Sigmoid colon (tissue), 7 donors: ENCODE measurements at places on chromosomes 6 and 20. TPM values are rescaled to one million over a fixed set of nuclear protein-coding genes. Genes with fewer than 3 reads are reported as not detected.

DNA sequence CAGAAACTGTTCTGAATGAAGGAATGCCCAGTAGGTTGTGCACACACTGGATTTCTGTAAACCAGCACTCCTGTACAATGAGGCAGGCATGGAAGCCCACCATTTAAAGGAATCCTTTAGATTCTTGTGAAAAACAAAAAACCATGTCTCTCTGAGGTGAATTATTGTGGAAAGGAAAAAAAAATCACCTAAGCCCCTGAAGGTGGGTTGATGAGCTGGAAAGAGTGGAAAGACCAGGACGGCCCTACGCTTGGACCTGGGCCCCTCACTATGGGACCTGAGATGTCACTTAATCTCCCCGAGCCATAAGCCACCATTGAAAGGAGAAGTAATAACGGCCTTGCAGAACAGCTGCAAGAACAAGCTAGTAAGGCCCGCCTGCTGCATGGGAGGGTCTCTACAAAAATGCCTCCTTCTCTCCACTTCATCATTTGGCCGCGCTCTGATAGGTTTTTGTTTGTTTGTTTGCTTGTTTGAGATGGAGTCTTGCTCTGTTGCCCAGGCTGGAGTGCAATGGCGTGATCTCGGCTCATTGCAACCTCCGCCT lies 68.8 kb downstream of the RAB44 start:
- H3K27ac ChIP-seq = no peak overlapping the region
- H3K27me3 ChIP-seq = no peaks in the 10 kb centered on the region
- DNase-seq = no peak
- no peak overlapping the region for H3K4me3 ChIP-seq
- H3K4me1 ChIP-seq = peaks cover 28% of the 10 kb centered on the region

- no peaks in the 10 kb centered on the region for H3K4me1 ChIP-seq
- H3K27ac ChIP-seq = no peak overlapping the region
- no peaks in the 10 kb centered on the region for H3K36me3 ChIP-seq
- no peak for DNase-seq
- H3K27me3 ChIP-seq = no peaks in the 10 kb centered on the region
- no peak overlapping the region for H3K4me3 ChIP-seq
Observed at GRCh38 chr6:113352831-113353230, 504.3 kb upstream of the MARCKS start.

DNA sequence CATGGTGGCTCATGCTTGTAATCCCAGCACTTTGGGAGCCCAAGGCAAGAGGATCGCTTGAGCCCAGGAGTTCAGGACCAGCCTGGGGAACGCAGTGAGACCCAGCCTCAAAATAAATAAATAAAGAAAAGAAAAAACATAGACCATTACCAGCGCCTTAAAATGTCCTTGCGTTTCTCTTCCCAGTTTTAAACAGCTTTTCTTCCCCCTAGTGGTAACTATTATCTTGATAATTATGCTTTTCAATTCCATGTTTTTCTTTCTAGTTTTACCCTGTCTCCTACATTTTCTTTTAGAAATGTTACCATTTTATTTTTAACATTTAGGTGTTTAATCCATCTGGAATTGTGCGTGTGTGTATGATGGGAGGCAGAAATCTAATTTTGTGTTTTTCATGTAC lies 24.4 kb downstream of the DNAH8 start:
- no peaks in the 10 kb centered on the region for H3K36me3 ChIP-seq
- H3K27ac ChIP-seq = no peak overlapping the region
- no peaks in the 10 kb centered on the region for H3K27me3 ChIP-seq
- H3K4me1 ChIP-seq = no peaks in the 10 kb centered on the region
- H3K4me3 ChIP-seq = no peak overlapping the region

DNA sequence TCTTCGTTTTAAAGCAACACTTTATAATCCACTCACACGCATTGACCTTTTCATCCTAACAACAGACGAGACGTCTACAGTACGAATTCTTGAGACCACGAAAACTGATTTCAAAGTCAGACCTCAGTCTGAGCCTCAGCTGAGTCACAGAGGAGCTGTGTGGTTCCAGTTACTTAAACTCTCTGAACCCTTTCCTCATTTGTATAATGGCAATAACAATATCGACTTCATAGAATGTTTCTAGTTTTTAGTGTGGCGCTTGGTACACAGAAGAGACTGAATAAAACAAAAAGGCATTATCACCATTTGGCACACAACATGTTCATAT lies 236.9 kb downstream of the ATXN1 start:
- DNase-seq = no peak
- H3K27me3 ChIP-seq = no peaks in the 10 kb centered on the region
- no peaks in the 10 kb centered on the region for H3K36me3 ChIP-seq
- peaks cover 10% of the 10 kb centered on the region for H3K4me1 ChIP-seq
- H3K27ac ChIP-seq = no peak overlapping the region
- H3K4me3 ChIP-seq = no peak overlapping the region

DNA sequence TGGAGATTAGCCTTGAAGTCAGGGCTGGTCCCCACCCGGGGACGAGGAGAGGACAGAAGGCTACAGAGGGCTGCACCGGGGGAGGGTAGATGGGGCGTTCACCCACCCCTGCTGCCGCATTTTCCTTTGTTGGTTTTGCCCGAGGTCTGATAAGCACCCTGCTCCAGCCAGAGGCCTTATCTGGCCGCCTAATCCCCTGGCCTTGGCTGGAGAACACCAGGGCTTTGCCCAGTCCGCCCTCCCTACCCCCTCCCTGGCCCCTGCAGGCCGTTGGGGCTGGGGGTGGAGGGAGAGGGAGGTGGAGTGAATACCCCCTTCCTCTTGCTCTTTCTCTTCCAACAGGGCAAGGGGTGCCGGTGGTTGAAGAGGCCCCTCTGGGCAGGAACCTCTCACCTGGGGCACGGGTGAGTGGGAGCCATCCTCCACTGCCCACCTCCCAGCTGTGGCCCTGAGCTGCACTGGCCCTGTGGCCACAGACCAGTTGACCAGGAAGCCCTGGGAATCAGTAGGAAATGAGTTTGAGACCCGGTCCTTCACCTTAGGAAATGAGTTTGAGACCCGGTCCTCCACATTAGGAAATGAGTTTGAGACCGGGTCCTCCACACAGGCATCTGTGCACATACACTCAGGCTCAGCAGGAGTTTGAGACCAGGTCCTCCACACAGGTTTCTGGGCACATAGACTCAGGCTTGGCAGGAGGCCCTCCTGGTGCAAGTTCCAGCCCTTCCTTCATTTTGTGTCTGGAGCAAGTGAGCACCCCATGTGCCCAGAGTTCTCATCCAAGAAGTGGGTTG lies 12.0 kb upstream of the GATA5 start:
- H3K4me3 ChIP-seq = no peak overlapping the region
- peaks cover 7% of the 10 kb centered on the region for H3K27me3 ChIP-seq
- no peak overlapping the region for H3K27ac ChIP-seq
- H3K36me3 ChIP-seq = no peaks in the 10 kb centered on the region
- no peaks in the 10 kb centered on the region for H3K4me1 ChIP-seq

DNA sequence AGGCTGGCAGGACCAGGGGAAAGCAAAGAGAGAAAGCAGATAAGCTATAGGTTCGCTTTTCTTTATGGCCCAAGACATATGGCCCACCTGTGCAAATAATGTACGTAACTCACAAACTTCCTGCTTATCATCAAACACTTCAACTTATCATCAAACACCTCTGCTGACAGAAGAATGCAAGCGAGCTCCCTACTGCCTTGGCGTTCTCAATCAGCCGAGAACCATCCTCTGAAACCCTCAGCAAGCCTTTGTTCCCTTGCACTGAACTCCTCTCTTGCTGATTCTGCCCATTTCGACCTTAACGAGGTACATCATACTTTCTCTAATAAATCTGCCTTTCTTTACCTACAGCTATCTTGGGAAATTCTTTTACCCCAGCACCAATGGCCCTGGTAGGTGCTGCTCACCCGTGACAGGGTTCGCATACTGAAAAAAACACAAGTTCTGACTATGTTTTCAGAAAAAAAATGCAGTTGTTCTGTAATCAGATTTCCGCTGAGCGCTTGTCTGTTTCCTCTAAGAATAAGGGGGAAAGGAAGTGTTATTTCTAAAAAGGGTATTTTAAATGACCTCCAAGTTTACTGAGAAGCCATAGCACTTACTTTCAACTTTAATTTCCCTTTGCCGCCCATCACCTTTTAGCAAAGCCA lies 28.3 kb downstream of the SERPINB6 start:
- H3K27me3 ChIP-seq = no peaks in the 10 kb centered on the region
- no peak overlapping the region for H3K4me3 ChIP-seq
- H3K4me1 ChIP-seq = no peaks in the 10 kb centered on the region
- DNase-seq = no peak
- peaks cover 4% of the 10 kb centered on the region for H3K36me3 ChIP-seq
- peak overlapping the region; percentile 18 for H3K27ac ChIP-seq

- H3K4me3 ChIP-seq = no peak overlapping the region
- H3K36me3 ChIP-seq = no peaks in the 10 kb centered on the region
- no peaks in the 10 kb centered on the region for H3K4me1 ChIP-seq
- no peaks in the 10 kb centered on the region for H3K27me3 ChIP-seq
Observed at GRCh38 chr6:54053881-54054391, 57.3 kb upstream of the MLIP start.

DNA sequence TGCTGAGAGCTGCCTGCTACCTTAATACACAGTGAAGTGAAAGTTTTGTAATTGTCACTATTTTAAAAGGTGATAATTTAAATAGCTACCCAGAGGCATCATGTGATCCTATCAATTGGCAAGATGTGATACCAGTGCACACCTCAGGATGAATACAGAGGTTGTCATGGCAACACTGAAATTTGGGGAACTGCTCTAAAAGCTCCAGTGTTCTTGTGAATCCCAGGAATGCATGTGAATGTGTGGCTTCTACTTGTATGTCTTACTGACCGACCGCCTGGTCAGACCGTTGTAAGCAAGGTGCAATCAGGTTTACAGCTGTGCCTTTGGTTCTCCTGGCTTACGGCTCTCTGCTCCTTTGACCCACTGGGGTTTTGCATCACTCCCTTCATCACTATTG lies 146.3 kb upstream of the GJE1 start:
- no peaks in the 10 kb centered on the region for H3K27me3 ChIP-seq
- H3K4me1 ChIP-seq = no peaks in the 10 kb centered on the region
- no peak overlapping the region for H3K27ac ChIP-seq
- no peak overlapping the region for H3K4me3 ChIP-seq
- DNase-seq = no peak

DNA sequence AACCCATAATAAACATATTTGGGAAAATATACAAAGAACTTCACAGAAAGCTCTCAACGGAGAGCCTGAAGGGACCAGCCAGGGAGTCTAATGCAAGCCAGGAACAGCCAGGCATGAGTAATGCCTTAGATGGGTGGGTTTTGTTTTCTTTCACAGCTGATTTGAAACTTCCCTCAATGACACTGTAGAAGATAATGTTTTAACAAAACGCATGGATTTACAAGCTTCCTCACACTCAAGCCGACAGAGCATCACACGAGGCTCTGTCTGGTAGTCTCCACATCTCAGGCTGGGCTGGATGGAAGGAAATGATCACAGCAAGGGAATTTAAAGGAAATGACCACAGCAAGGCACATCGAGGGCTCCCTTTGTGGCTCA lies 113.9 kb downstream of the GMPR start:
- DNase-seq = no peak
- peak overlapping the region; percentile 30 for H3K27ac ChIP-seq
- H3K36me3 ChIP-seq = no peaks in the 10 kb centered on the region
- no peaks in the 10 kb centered on the region for H3K4me1 ChIP-seq
- H3K4me3 ChIP-seq = no peak overlapping the region

DNA sequence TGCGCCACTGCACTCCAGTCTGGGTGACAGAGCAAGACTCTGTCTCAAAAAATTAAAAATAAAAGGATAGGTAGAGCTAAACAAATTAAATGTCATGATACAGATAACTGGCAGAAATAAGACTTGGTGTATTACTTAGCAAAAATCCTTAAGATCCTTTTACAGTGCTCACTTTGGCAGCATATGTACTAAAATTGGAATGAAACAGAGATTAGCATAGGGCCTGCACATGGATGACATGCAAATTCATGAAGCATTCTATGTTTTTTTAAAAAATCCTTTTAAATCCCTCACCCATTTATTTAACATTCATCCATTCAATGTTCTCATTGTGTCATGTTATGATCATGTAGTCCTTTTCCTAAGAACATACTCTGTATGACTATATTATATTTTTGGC lies 528.8 kb downstream of the CD83 start:
- H3K36me3 ChIP-seq = no peaks in the 10 kb centered on the region
- no peak for DNase-seq
- H3K27me3 ChIP-seq = no peaks in the 10 kb centered on the region
- H3K27ac ChIP-seq = no peak overlapping the region
- no peaks in the 10 kb centered on the region for H3K4me1 ChIP-seq

DNA sequence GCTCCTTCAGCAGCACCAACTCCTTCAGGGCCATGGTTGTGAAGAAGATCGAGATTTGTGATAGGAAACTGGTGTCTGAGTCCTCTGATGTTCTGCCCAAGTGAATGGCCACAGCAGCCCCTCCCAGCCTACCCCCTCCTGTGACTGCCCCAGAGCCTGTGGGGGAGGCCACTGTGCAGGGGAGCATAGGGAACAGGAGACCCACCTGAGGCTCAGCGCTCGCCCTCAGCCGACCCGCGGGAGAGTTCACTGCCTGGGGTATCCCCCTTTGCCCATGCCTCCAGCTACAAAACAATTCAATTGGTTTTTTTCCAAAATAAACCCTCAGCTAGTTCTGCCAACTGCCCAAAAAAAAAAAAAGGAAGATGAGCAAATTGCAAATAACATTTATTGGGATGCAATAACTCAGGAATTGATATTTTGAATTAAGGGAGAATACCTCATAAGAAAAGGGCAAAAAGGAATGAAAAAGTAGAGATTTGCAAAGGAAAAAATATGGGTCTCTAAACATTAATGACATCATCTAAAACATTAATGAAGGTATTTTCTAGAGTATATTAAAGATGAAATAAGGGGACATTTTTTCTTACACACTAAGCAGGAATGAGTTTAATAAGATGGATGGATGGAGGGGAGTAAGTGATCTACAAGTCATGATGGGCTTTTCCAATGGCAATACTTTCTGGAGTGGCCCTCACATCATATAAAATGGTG lies 46.1 kb downstream of the KIAA0319 start:
- no peaks in the 10 kb centered on the region for H3K36me3 ChIP-seq
- H3K4me1 ChIP-seq = no peaks in the 10 kb centered on the region
- no peak overlapping the region for H3K27ac ChIP-seq

- H3K27me3 ChIP-seq = no peaks in the 10 kb centered on the region
- DNase-seq = no peak
- H3K27ac ChIP-seq = no peak overlapping the region
- H3K4me3 ChIP-seq = no peak overlapping the region
- no peaks in the 10 kb centered on the region for H3K36me3 ChIP-seq
Observed at GRCh38 chr20:31817461-31817860, 1.7 kb upstream of the MYLK2 start.

GRCh38 chr6:144659202-144660182 lies 374.4 kb downstream of the UTRN start:
- no peak for DNase-seq
- H3K27me3 ChIP-seq = no peaks in the 10 kb centered on the region
- H3K4me3 ChIP-seq = no peak overlapping the region
- H3K4me1 ChIP-seq = peaks cover 16% of the 10 kb centered on the region

- H3K36me3 ChIP-seq = no peaks in the 10 kb centered on the region
- H3K4me1 ChIP-seq = peaks cover 22% of the 10 kb centered on the region
- peak; percentile 61 for DNase-seq
- no peak within 1 kb of the TSS for H3K27ac ChIP-seq
- peak within 1 kb of the TSS; percentile 36 for H3K4me3 ChIP-seq
Observed at GRCh38 chr6:70956451-70957283, at the start of gene B3GAT2. TSS of gene B3GAT2 (minus strand) at chr6:70957060. CDS start at chr6:70956429, 631 bp downstream.

Gene HLA-DQA2
- not detected for polyA plus RNA-seq

Gene IMPG1
- polyA plus RNA-seq = not detected

Gene MTO1
- polyA plus RNA-seq = 12.0 TPM

Gene XKR7
- not detected for polyA plus RNA-seq

Gene FAM209A
- polyA plus RNA-seq = not detected

Gene MRAP2
- polyA plus RNA-seq = 3.5 TPM
